ENCODE measurements at places on chromosomes 1 and 21.

DNA sequence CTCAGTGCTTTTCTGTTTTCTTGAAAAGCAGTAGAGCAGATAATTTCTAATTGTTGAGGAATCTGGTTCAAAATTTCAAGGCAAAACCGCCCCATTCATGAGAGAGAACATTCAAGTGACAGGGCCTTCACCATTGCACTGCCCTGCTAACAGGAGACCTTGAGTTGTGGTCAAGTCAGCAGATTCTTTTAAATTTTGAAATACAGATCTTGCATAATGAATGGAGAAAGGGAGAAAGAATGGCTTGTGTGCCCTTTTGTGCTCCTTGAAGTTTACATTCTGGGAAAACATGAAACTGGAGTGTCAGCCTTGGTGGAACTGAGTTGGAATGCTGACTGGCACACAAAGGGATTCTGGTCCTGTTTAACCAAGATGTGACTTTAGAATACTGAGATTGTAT, 164.5 kb upstream of the UBE2U start:
- no peak for DNase-seq

DNA sequence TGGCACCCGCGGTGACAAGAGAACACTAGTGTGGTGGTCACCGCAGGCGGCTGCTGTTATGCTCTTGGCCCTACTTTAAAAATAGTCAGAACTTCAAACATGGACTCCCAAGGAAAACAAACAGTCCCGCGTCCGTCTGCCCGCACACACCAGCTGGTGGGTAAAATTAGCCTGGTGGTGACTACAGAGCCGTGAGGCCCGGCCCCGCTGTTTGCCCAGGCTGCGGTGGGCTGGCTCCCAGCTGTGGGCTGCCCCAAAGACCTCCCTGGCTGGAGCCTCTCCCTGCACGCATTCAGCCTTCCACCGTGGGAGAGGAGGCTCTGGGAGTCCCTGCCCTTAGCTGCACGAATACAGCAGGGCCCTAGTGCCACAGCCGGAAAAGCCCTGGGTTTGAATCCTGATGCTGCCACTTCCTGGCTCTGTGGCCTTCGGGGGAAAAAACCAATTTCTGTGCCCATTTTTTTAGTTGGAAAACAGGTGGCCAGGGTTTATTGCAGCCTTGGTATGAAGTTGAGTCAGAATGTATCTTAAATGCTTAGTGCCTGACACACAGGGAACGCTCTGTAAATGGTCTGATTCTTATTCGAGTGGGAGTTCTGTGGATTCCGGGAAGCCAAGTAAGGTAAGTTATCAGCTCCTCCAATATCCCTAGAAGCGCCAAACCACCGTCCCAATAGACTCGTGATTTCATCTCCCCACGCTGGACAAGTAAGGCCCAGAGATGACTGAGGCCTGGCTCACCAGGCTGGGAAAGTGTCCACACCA, 58.2 kb downstream of the ALPL start:
- no peak for DNase-seq

DNA sequence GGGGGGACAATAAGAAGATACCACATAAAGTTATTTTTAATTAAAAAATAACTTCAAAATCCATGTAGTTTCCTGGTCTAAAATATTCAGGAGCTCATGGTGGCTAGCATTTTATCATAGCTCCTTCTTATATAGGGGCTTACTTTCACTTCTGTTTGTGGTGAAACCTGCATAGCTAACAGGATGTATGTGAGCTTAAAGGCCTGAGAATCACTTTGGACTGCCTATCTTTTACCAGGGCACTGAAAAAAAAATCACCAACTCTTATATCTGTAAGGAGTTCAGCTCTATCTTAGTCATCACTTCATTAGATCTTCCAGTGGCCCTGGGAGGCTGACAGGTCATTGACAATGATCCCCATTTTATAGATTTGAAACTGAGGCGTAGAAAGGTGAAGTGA, 21.3 kb downstream of the UROD start:
- DNase-seq = no peak

- DNase-seq = no peak
These were observed 37.1 kb downstream of the PRRX1 start for GRCh38 chr1:170700842-170701615.

- no peak for DNase-seq
These were observed 8.8 kb upstream of the COG2 start for GRCh38 chr1:230633469-230633868.

DNA sequence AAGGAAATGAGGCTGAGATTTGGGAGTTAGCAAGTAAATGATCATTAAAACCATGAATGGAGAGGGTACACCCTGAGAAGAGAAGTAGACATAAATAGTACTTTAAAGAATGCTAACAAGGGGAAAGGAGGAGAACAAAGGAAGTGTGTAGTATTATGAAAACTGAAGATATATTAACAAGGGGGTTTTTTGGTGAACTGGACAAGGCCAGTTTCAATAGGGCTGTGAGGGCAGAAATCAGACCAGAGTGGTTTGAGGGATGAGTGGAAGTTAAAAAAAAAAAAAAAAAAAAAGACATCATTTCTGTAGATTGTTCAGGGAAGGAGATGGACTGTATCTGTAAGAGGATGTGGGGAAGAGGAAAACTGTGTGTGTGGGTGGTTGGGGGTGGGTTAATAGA, 137.1 kb downstream of the PLA2G4A start:
- DNase-seq = no peak

- no peak for DNase-seq
These were observed 5.7 kb downstream of the LGR6 start for GRCh38 chr1:202199040-202199889.

- DNase-seq = no peak
These were observed 31.7 kb upstream of the CAPZB start for GRCh38 chr1:19517017-19517416.

- peak; percentile 45 for DNase-seq
These were observed 440 bp downstream of the PIGP start for GRCh38 chr21:37072274-37072987.

- DNase-seq = no peak
These were observed 410.7 kb downstream of the SIPA1L2 start for GRCh38 chr1:232218955-232219865.

- no peak for DNase-seq
These were observed 827 bp downstream of the RFX5 start for GRCh38 chr1:151346082-151346768.

- no peak for DNase-seq
These were observed 110.3 kb upstream of the CTTNBP2NL start for GRCh38 chr1:112285746-112286145.

- DNase-seq = no peak
These were observed 76.6 kb downstream of the NOS1AP start for GRCh38 chr1:162145966-162146696.

DNA sequence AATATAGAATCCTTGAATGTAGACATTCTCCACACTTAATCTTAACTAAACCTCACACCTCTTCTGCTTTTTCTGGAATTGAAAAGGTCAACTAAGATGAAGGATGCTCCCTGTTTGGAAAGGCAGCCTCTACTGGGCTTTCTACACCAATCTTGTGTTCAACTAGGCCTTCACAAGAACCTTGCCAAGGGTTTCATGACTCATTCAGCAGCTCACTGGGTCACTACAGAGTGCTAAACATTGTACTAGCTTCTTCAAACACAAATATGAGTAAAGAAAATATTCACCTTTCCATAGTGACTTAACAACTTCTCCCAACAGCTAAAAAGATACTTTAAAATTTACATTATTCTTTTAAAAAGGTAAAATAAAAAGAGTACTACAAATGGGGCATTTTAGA, 135.3 kb upstream of the PRMT6 start:
- DNase-seq = no peak

DNA sequence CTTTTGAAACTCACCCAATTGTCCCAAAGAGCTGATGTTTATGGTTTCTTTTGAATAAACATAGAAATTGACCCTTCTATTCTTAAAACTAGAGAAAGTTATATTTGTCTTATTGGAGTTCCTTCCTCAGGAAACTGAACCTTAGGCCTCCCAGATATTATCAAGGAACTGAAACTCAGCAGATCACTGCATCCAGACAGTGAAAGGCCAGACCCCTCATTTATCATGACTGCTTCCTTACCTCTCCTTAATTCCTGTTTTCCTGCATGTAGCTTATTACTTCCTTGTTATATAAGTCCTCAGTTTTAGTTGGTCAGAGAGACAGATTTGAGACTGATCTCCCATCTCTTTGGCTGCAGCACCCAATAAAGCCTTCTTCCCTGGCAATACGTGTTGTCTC, 27.5 kb downstream of the SLC22A15 start:
- DNase-seq = no peak

- no peak for DNase-seq
These were observed 3.7 kb downstream of the ST3GAL3 start for GRCh38 chr1:43711049-43711448.

- no peak for DNase-seq
These were observed 43.5 kb upstream of the IL12RB2 start for GRCh38 chr1:67264152-67264551.

DNA sequence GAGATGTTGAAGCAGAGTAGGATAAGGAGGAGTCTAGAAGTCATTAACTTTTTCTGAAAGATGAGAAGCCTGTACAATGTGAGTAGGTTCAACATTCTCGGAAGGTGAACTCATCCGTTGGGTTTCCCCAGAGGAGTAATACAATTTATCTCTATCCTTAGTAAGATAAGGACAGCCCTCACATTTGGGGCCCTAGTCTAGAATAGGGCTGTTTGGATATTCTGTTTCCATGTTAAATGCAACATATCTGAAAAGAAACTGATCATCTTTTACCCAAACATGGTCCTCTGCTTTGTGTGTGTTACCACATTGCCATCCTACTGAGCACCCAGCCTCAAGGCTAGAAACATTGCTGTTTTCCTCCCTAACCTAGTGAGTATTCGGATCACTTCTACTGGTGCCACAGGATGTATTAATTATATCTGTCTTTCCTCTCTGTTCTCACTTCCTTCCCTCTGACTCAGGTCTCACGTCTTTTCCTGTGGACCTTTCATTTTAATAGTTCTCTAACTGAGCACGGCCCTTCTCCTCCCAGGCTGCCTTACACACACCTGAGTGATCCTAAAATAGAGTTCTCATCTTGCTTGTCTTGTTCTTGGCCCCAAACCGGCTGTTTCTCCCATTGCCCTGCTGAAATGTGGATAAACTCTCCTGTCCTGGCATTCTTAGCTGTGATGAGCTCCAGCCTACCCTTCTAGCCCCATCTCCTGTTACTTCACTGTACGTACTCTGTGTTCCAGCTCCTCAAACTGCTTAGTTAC, 91.7 kb downstream of the CDC14A start:
- no peak for DNase-seq

DNA sequence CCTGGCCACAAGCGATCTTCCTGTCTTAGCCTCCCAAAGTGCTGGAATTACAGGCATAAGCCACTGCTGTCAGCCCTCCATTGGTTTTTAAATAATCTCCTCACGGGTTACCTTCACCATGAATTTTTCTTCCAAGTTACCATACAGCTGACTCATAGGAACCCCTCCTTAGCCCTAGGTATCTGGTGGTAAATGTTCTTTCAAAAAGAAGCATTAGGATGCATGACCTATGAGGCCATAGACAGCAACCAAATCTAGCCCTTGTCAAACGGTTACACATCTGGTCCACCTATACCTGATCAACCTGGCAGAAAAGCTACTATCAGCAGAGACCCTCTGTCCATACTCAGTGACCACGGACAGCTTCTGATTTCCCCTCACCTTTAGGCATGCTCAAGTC, 12.7 kb upstream of the DEGS1 start:
- DNase-seq = no peak

DNA sequence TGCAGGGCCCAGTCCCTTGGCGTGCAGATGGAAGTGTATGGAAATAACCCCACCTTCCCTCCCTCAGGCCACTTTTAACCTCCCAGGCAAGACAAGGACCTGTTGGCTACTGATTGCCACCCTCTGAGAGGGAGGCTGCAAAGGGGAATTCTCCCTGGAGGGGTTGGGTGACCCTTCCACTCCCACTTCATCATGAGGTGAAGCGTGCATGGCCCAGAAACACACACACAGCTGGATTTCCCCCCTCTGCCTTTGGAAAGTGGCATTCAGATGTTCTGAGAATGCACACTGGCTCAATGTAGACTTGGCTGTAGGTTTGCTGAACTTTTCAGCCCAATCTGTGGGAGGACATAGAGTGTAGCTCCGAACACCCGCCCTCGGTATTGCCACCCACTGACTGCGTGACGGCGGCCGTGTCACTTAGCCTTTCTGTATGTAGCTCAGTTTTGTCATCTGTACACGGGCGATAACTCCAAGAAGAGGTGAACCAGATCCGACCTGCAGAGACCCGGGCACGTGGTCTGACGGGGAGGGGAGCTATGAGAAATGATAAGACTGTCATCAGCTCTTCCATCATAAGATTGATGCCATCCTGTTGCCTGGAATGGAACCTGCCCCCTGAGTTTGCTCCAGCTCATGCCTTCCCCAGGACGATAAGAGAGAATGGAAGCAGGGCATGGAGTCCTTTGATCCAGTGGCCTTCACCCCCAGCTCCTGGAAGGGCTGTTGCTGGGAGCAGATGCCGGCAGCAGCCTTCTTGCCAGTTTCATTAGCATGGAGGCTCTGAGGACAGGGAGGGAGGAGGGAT, 19.3 kb downstream of the MIIP start:
- DNase-seq = no peak

DNA sequence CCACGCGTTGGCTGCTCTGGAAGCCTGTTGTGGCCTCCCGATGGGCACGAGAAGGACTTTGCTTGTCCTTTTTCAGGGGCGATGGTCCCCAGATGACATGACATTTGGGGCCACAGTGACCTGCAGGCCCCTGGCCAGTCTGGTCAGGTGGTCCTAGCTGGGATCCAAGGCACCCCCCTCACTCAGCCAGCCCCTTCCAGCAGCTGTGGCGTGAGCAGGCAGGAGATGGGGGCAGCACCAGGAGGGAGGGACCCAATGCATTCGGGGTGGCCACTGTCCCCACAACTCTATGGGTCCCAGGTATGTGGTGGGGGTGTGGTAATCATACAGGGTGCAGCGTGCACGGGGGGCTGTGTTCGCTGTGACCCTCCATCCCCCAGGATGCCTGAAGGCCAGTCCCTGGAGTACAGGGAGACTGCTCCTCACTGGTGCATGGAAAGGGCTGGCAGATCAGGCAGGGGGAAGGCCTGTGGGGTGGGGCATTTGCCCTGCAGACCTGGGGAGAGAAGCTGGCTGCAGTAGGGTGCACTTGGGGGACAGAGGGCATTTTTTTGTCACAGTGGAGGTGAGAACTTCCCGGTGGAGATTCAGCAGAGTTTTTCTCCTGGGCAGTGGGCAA, 31.7 kb downstream of the WNT3A start:
- no peak for DNase-seq

- DNase-seq = no peak
These were observed 67.1 kb downstream of the ZNF281 start for GRCh38 chr1:200342511-200343311.

- DNase-seq = no peak
These were observed 43.0 kb downstream of the PLXNA2 start for GRCh38 chr1:208201229-208201628.

DNA sequence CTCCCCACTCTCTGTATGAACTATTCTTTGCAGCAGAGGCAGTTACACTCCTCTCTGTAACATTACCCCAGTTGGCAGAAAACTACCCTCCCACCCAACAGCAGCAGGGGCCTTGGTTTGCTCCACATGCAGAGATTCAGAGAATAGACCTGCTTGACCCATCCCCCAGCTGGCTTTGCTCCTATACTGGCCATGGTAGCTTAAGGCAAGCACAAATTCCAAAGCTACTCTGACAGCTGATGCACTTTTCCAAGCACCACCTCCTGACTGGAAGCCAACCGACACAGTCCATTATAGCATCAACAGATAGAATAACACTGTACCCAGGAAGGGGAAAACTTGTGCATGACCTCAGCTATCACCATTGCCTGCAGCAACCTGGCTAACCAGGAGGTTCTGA, 846.5 kb upstream of the NCAM2 start:
- DNase-seq = no peak

- no peak for DNase-seq
These were observed 45.6 kb downstream of the SRRM1 start for GRCh38 chr1:24688621-24689195.

Data from stimulated activated CD8-positive, alpha-beta memory T cell treated with anti-CD3 and anti-CD28 coated beads, Interleukin-4, amount 100 ng/mL, for 1 hour (primary cell).